A549 treated with Mapracorat at 1 μM for 4 hours (cell line): ENCODE measurements at places on chromosomes 16 and 17. TPM values are rescaled to one million over a fixed set of nuclear protein-coding genes. Genes with fewer than 3 reads are reported as not detected.

Gene TEX14
- 0.13 to 0.29 TPM (median 0.15 TPM) in 5 replicates for total RNA-seq

Gene SLX1B
- 76.6 to 97.1 TPM (median 81.8 TPM) in 5 replicates for total RNA-seq

Gene SYNGR3
- total RNA-seq, result 6.5 to 9.5 TPM (median 7.7 TPM) in 5 replicates

Gene TSPOAP1
- total RNA-seq, result not detected in 5 replicates

Gene HAP1
- total RNA-seq, result 1.1 to 1.7 TPM (median 1.4 TPM) in 5 replicates

Gene ZKSCAN2
- total RNA-seq, result 2.1 to 2.5 TPM (median 2.2 TPM) in 5 replicates

Gene ZNF768
- total RNA-seq, result 37.5 to 47.8 TPM (median 45.5 TPM) in 5 replicates

Gene CENPX
- total RNA-seq, result 143 to 203 TPM (median 188 TPM) in 5 replicates

Gene OR3A3
- total RNA-seq, result not detected in 5 replicates

Gene UNC45B
- total RNA-seq, result not detected in 5 replicates

Gene HSD17B2
- total RNA-seq, result 0.15 TPM in 1 of 5 replicates, not detected in the others

Gene KIF2B
- not detected in 5 replicates for total RNA-seq

Gene WIPI1
- 8.6 to 14.9 TPM (median 11.1 TPM) in 5 replicates for total RNA-seq

Gene OR1A1
- total RNA-seq, result not detected in 5 replicates

Gene NR1D1
- total RNA-seq, result 8.2 to 11.4 TPM (median 10.6 TPM) in 5 replicates

Gene SOX15
- 0.16 to 0.52 TPM (median 0.34 TPM) in 5 replicates for total RNA-seq

Gene SLFN11
- 3.3 to 7.0 TPM (median 6.5 TPM) in 5 replicates for total RNA-seq

Gene ZNF830
- total RNA-seq, result 13.7 to 17.2 TPM (median 14.8 TPM) in 5 replicates

Gene RARA
- total RNA-seq, result 39.5 to 50.2 TPM (median 41.8 TPM) in 5 replicates

Gene RAB26
- total RNA-seq, result 2.4 to 4.2 TPM (median 3.9 TPM) in 5 replicates

Gene ICAM2
- total RNA-seq, result not detected in 5 replicates

Gene IL4R
- total RNA-seq, result 29.7 to 38.8 TPM (median 34.1 TPM) in 5 replicates

Gene CACNA1G
- 2.7 to 4.6 TPM (median 4.1 TPM) in 5 replicates for total RNA-seq
